NCI-H82 (cell line): ENCODE measurements at places on chromosomes 3 and 15.

DNA sequence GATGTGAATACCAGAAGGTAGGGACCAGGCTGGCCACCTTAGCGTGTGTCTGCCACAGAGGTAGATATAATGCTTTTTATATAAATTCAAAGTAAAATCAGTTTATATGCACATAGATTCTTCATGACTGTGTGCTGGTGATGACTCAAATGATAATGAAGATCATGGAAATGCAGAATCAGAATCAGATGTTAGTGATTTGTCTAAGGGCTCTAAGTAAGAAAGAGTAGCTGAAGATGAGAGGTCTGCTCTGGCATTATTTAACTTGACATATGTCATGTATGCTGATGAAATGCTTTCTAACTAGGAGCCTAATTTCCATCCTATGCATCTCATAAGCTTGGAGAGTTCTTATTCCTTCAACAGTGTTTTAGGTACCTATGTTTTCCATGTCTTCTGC, 50.3 kb upstream of the DPH6 start:
- no peak for DNase-seq

DNA sequence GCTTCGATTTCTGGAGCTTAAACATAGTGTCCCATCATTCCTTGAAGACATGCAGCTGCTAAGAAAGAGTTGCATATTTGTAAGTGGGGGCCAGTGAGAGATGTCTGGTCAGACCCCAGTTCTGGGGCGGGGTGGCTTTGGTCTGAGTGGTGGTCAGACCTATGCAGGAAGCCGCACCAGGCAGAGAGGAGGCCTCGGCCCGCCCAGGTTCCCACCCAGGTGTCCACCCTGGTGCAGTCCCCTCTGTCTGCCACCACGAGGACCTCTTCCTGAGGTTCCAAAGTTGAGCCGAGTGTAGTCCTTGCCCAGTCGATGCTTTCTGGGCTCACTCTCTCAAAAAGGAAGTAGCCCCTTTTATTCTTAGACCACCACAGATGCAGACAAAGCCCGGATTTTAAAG, 122.6 kb upstream of the DLG1 start:
- no peak for DNase-seq

GRCh38 chr3:29331035-29331434, 50.2 kb downstream of the RBMS3 start:
- DNase-seq = no peak

GRCh38 chr15:89195836-89196235, 25.5 kb downstream of the RLBP1 start:
- no peak for DNase-seq

GRCh38 chr15:57654153-57654852, 52.2 kb upstream of the POLR2M start:
- no peak for DNase-seq

DNA sequence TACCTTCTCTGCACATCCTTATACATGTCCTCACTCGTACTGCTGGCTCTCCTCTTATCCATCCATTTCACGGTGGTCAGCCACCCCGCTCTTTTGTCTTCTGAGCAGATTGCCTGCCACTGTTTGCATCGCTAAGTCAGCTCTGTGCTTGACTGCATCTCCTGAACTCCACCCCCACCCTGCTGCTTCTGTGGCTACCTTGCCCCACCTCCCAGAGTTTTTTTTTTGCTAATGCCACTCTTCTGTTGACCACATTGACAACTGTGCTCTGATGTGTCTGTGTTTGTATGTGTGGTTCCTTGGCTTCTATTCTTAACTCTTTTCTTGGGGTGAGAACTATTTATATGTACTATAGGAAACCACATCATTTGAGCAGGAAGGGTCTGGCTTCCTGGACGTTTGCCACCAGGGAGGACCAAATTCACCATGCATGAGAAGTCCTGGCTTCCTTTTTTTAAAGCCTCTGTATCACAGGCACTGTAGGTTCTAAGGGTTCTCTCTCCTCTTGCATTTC, 12.8 kb upstream of the MTMR10 start:
- DNase-seq = peak; percentile 9

DNA sequence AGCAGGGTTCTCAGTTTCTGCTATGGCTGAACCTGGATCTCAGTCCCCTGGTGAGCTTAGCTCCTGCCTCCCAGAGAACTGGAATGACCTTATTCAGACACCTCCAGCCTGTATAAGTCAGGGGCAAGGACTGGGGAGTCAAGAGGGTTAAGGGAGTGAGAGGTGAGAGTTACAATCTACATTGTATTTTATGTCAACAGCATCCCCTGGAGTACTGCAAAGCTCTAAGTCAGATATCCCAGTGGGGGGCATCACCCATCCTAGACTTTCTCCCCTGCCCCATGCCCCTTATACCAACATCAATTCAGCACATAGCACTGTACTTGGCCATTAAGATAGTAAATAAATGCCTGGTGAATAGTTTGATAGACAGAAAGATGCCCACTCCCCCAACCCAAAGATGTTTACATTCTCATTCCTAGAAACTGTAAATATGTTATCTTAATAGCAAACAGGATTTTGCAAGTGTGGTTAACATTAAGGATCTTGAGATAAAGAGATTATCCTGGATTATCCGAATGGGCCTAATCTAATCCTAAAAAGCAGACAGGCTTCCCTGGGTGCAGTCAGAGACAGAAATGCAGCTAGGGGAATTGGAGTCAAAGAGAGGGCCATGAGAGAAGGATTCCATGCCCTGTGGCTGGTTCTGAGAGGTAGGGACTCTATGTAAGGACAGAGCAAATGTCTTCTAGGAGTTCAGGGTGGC, 132.3 kb upstream of the RASGRP1 start:
- peak; percentile 77 for DNase-seq

DNA sequence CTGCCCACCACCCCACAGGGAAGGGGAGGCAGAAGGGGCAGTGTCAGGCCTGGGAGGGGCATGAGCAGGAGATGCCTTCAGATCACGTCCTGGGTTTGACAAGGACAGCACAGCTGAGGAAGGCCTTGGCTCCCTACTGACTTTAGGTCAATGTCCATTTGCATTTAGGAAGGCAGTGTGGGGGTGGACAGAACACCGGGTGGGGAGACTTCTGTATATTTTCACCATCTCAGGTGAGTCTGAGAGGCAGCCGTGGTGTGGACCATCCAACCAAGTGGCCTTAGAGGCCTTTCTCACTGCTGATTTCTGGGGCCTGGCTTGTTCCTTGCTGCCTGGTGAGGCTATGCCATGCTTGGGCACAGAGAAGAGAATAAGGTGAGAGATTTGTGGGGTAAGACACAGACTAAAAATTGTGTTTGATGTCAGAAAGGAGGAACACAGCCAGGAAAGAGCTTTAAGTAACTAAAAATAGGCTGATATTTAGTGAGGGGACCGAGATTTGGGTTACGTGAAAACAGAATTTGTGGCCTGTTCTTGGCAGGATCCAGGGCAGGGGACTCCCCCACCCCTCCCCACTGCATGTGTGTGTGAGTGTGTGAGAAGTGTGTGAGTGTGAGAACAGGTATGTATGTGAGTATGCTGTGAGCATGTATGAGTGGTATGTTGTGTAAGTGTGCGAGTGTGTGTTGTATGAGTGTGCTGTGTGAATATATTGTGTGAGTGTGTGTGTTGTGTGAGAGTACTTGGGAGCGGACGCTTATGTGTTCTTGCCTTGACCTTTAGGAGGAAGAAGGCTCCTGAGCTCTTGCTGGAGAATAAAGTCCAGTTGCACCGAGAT, 11.8 kb upstream of the PLA2G4E start:
- no peak for DNase-seq

DNA sequence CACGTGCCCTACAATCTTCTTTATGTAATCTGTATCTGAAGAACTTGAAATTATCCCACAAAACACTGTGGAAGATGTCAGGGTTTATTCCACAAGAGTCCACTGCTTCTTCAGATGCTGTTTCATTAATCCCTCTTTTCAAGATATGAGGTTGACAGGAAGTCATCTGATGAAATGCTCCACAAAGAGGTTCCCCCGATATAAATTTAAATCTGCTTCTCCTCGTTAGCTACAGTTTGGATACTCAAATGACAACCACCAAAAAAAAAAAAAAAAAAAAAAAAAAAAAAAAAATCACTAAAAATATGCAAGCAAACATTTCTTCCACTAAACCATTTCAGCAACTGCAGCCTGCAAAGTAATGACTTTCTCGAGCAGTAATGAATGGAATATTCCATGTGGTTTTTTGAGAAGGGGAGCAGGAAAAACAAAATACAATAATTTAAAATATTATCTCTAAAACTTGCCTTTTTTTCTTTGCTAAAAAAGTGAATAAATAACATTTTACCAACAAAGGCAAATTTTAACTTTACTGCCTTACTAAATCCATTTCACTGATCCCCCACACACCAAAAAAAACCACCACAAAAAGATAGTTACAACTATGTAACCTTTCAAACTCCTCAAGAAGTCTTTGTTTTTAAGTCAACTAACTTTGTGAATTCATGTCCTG, 37.8 kb downstream of the DLG1 start:
- no peak for DNase-seq

DNA sequence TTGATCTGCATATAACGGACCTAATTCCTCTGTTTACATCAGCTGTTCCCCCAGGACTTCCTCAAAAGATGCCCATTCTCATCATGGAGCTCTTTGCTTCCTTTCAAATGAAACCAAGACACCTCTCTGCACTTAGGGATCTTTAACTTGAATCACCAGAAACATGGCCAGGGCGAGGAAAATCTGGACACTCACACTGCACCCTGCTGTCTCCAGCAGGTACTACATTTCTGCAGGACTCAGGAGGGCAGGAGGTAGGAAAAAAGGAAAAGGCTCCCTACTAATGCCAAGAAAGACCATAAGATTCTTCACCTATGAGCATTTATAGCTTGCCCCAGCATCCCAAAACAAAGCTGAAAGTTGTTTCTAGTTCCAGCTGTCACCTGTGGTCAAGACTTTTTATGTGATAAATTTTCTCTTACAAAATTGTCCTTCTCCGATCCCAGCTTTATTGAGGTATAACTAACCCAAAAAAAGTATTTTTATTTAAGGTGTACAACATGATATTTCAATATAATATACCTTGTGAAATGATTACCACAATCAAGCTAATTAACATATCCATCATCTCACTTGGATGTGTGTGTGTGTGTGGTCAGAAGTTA, 87.3 kb upstream of the C15orf61 start:
- DNase-seq = peak; percentile 66

DNA sequence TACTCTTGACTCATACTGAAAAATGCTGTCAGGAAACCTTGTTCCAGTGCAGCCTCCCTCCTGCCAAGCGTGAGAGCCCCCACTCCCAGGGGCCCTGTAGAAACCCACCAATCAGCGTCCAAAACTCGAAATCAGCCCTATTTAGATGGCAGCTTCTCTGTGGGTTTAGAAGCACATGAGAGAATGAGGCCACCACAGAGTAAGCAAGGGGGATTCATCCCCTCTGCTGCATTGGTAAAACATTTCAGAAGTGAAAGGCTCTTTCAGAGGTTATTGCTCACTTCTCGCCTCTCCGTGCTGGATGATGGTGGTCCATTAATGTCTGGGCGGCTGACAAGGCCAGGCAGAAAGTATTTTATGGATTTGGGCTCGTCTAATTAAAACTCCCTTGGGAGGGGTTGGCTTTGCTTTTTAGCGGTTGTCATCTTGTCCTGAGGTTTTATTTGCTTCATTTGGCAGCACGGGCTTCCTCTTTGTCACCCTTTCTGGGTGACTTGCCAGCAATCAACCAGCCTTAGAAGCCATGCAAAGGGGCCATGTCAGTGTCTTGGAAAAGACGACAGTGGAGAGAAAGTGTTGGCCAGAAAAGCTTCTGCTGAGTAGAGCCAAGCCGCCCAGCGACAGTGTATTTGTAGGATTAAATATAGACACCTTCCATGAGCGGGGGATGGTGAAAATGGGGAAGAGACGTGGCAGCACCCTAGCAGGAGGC, 145.5 kb downstream of the ATP10A start:
- peak; percentile 64 for DNase-seq

- no peak for DNase-seq
Measured at GRCh38 chr3:180626844-180627243, 24.9 kb downstream of the TTC14 start.

DNA sequence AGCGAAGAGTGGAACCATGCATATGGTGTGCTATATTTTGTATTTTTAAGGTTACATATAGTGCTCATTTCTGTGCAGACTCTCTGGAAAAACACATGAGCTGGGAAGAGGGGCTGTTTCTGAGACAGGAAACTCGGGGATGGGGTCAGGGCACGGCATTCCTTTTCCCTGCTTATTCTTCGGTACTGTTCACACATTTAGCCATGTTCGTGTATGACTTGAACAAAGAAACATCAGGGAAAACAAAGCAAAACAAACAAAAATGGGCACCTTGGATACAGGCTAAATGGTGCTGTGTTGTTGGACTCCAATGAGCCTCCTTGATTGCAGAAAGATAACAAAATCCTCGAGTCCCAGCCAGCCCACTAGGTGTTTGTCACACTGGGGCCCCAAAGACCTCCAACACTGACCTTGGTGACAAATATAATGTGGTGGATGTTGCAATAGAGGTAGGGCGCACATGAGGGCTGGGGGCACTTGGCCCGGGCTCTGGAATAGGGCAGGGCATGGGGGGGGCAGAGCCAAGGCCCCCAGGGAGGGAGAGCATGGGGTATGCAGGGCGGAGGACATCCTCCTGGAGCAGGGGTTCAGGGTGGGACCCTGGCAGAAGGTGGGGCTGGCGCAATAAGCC, 19.3 kb downstream of the DNASE1L3 start:
- DNase-seq = no peak

- DNase-seq = no peak
Measured at GRCh38 chr3:49998326-49998725, 58.4 kb downstream of the RBM6 start.

- DNase-seq = no peak
Measured at GRCh38 chr3:39388741-39389248, 5.6 kb downstream of the SLC25A38 start.

DNA sequence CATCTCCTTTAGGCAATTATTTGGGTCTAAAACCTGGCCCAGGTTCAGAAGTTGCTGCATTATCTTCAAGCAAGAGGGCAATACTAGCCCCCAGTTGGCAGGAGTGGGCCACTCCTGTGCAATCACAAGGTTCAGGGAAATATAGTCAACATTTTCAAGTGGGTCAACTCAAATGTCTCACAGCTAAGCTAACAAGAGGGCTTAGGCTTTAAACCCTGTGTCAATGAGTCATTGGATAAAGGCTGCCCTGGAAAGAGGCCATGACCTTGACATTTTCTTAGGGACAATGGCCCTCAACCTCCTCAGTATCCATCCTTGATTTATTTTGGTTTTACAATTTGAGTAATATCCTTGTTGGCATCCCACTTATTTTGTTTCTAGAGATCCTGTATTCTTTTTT, 73.5 kb upstream of the DCP1A start:
- DNase-seq = no peak
